ENCODE measurements at places on chromosomes 1 and 21. TPM values are rescaled to one million over a fixed set of nuclear protein-coding genes. Genes with fewer than 3 reads are reported as not detected.

- DNase-seq, result no peak
Measured at GRCh38 chr1:36752431-36752830, 269.7 kb upstream of the CSF3R start.

DNA sequence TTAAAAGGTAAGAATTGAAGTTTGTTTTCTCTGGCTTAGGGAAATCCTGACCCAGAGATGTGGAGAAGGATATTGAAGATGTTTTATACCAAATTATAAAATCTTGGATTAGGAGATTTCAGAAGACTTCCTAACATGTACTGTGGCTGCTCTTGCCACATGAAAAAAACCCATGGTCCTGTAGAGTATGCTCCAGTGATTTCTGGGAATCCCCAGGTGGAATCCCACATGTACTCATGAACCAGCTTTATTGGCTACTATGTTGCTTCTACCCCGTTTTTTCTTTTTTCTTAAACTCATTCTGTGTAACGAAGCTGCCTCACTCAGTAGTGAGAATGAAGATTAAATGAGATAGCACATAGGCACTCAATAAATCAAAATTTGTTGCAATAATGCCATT, 132.7 kb upstream of the SGIP1 start:
- DNase-seq, result no peak

DNA sequence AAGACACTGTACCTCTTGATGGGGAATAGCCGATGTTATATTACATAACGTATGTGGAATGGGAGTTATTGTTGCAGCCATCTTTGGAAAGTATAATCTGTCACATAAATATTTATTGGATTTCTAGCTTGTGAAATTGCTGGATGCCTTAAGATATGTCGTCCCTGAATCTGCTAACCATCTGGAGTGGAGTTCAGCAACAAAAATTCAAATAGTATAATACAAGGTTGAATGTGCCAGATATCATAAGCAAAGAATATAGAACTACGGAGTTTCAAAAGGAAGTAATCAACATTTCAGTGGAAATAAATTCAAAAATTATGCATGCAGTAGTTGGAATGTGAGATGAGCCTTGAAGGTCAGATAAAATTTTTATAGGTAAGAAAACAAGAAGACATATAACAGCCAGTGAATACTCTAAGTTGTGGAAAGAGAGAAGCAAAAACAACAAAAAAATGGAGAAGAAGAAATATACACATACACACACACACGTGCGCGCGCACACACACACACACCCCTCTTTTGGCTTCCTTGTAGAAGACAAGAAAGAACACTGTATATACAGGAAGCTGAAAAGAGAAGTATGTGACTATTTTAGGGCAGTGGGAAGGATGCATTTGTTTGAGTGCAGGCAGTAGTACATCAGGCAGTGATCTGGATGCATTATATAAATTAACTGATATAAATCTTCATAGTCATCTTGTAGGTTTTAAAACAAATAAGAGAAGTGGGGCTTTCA, 516.7 kb downstream of the KCNT2 start:
- no peak for DNase-seq

DNA sequence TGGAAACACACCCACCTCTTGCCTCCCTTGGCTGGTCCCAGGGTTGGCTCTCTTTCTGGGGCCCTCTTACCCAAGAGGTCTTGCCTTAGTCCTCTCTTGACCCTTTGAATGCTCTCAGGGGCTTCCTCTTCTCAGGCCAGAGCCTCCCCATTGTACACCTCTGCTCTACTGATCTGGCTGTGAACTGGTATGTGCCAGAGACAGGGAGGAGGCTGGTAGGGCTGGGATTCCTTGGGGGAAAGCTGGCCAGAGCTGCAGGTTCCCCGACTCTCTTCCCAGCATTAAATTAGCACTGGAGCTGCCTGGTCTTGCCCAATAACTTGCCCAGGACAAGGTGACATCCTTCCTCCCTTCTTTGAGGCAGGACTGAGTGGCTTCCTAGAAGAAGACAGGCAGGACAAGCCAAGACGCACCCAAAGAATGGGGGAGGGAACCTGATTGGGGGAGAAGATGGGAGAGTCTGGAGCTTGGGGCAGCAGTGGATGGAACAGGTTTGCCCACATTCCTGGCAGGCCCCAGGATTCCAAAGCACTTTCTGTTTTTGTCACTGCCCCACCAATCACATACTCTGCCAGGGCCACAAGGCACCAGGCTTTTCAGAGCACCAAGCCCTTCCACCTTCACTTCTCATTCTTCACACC, 37.2 kb upstream of the CITED4 start:
- no peak for DNase-seq

- no peak for DNase-seq
Measured at GRCh38 chr1:186804679-186805078, 24.1 kb upstream of the PLA2G4A start.

DNA sequence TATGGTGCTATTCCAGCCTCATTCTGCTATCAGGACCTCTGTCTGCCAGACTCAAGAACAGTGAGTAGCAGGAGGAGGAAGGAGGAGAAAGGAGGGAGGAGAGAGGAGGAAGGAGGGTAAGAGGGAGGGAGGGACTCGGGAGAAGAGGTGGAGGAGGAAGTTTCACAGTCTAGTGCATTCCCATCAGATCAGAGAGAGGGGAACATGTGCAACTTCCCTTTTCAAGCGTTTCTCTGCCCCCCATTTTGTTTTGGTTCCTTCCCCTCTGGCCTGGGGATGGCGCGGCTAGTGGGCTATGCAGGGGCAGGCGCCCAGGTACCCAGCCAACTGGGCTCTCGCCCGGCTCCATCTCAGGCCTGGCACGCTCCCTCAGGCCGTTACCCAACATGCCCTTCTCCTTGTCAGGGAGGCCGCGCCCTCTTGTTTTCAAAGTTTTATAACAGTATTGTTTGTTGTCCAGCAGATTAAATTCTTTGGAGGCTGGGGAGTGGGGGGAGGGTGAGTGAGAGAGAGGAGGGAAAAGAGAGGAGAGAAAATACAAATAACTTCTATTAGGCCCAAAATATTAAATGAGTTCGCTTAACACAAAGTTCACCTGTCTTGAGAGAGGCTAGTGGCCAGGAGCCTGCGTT, 56.0 kb downstream of the CD46 start:
- no peak for DNase-seq

DNA sequence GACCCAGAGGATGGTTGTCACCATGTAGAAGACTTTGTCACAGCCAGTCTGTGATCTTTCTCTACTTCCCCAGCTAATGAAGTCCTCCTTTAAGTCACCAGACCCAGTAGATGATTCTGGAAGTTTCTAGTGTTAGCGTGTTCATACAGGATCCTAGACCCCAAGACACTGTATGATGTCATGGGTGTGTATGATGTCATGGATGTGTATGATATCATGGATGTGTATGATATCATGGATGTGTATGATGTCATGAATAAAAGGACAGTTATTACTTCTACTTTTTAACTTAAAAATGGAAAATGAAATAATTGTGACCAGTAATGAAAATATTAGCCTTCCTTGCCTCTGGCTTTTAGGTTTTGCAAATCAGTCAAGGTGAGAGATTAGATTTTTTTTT, 260.0 kb downstream of the FMN2 start:
- no peak for DNase-seq

- no peak for DNase-seq
Measured at GRCh38 chr1:155970531-155971167, 7.7 kb downstream of the ARHGEF2 start.

GRCh38 chr1:22283596-22283995, 140.7 kb upstream of the WNT4 start:
- DNase-seq, result no peak

DNA sequence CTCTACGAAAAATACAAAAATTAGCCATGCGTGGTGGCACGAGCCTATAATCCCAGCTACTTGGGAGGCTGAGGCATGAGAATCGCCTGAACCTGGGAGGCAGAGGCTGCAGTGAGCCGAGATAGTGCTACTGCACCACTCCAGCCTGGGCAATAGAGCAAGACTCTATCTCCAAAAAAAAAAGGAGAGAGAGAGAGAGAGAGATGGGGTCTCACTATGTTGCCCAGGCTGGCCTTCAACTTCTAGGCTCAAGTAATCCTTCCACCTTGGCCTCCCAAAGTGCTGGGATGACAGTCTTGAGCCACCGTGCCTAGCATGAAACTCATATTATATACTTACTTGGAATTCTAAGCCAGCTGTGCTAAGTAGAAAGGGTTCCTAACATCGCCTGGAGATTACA, 29.7 kb downstream of the PSMB2 start:
- no peak for DNase-seq

GRCh38 chr1:30725450-30726095, 2.2 kb upstream of the MATN1 start:
- no peak for DNase-seq

DNA sequence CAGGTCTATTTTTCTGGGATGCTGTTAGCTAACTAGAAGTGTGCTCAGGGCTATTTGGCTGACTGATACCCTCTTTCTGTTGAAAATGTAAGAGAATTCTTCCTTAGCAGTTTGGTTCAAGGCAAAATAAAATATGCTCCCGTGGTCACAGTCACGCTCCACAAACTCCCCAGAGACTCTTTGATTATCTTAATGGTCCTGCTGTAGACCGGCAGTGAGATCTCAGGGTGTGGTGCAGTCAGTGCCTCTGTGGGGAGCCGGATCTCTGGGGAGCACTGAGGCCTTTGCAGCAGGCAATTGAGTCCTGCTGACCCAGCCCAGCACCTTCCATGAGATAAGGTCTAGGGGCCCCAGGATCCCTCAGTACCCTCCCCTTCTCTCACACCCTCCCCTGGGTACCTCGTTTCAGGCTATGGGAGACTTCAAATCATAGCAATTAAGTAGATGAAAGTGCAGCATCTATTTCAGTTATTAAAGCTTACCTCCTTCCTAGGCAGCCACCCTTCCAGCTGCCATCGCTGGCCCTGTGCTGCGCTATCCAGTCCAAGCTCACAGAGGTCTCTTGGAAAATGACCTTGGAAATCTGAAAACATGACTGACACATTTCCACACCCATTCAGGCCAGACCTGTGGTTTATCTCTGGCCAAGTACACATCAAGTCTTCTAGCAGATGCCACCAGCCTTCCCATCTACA, 98.1 kb downstream of the SEC16B start:
- DNase-seq, result no peak

GRCh38 chr1:155295183-155295941, 5.9 kb downstream of the PKLR start:
- no peak for DNase-seq

DNA sequence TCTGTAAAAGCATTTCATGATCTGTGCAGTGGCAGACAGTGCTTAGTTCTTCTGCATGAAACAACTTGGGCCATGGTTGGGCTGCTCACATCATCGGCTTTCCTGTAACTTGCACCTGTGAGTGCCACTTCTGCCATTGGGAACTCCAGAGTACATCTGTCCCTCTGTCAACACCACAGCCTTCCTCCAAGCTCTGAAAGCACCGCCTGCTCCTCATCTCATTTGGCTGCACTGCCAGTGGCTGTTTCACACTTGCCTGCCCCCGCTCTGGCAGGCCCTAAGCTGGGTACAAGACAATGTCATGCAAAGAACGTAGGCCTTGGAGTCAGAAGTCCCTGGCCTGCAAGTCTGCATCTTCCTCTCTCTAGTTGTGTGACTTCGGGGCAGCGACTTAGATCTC, 46.4 kb downstream of the DDX20 start:
- no peak for DNase-seq

DNA sequence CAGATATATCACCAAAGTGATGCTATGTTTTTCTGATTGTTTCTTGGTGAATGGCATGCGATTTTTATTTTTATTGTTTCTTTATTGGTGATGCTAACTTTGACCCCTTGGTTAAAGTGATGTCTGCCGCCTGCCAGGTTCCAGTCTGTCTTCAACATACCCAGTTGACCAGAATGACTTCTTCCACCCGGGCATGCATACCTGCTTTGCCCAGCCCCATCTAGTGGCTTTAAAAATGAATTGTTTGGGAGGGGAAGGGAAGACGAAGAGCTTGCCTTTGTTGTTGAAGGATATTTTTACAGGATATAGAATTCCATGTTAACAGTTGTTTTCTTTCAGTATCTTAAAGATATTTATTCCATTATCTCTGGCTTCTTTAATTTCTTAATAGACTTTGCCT, 65.1 kb downstream of the ATG4C start:
- DNase-seq, result no peak

DNA sequence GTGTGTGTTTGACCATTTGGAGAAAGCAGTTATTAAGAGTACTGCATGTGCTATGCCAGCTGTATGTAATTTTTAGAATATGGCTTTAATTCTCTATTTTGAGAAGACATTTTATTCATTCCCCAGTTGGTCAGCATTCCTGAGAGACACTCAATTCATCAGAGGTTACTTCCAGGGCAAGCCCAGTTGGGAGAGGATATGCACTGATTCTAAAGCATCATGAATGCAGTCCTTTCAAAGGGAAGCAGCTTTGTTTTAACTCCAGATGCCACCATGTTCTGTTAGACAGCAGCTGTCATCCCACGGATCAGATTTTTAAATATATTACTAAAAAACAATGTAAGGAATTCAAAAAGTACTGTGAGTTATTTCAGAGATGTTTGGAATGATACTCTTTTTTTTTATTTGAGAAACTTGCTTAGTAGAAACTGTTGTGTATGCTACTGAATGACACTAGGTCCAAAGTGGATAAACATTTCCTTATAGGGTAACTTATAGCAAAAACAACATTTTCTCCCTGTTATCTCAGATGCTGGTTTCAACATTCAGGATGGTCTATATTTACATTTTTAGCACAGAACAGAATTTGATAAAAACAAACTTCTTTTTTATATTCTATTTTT, 149.5 kb upstream of the B3GALT2 start:
- DNase-seq, result no peak

GRCh38 chr1:55937840-55938375, 641.5 kb downstream of the PLPP3 start:
- DNase-seq, result no peak

- DNase-seq, result no peak
Measured at GRCh38 chr1:220497220-220497947, 30.6 kb upstream of the MARK1 start.

The C1orf56 gene
- 9.6 TPM for polyA plus RNA-seq

The CYP4A22 gene
- polyA plus RNA-seq, result 6.2 TPM

The RGS8 gene
- not detected for polyA plus RNA-seq

The PI4KB gene
- 77.4 TPM for polyA plus RNA-seq

The FOXE3 gene
- 0.22 TPM for polyA plus RNA-seq

The CORT gene
- 3.3 TPM for polyA plus RNA-seq

The DDAH1 gene
- polyA plus RNA-seq, result 127 TPM

The GPR153 gene
- 6.0 TPM for polyA plus RNA-seq

Data from left renal cortex interstitium (tissue), 4 donors.